ENCODE measurements at places on chromosomes 16 and 17.

DNA sequence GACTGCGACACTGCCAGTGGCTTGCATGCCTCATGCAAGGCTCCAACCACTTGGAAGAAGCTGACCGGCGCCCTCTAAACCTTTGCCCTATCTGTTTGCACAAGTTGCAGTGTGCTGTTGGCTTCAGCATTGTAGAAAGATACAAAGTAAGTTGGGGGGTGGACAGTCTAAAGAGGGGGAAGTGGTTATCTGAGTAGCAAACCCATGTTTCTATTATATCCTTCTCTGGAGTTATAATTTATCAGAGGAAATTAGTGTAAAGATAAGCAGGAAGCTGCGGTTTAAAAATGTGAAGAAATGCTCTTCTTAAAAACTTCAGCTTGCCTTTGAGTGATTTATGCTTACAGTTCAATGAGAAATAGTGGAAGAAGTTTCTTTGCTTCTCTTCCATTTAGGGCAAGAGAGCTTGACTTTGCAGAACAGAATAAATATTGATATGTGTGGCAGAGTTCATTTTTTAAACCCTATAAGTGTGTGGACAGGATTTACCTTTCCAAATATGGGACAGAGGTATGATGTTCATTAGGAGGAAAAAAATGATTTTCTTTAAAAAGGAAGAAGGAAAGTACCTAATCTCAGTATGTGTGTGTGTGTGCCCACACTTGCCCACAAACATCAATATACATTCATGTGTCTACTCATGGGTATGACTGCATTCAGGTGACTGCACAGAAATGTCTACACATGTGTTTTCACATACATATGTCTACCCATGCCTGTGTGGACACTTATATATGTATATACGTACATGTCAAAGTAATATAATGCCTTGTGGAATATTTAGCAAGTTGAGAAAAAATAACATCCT is 8.1 kb downstream of the AMZ2 start:
- no peak for DNase-seq

DNA sequence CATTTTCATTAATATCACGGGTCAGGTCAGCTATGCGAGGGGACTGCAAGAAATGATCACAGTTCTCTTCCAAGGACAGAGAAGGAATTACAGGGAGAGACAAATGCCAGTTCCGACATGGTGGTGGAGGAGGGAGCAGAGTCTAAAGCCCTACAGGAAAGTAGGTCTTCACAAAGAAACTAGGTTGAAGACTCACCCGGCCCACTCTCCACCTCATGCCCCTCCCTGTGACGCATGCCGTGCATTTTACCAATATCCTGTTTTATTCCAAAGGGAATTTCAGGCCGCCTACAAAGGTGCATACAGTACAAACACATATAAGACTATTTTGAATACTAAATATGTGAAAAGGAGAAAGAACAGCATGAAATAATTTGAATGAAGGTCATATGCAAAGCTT is 56.8 kb downstream of the CDH11 start:
- no peak for DNase-seq

GRCh38 chr16:7182510-7183109 is 150.0 kb upstream of the RBFOX1 start:
- no peak for DNase-seq

GRCh38 chr17:79097226-79098055 is 22.8 kb downstream of the ENGASE start:
- DNase-seq = no peak

DNA sequence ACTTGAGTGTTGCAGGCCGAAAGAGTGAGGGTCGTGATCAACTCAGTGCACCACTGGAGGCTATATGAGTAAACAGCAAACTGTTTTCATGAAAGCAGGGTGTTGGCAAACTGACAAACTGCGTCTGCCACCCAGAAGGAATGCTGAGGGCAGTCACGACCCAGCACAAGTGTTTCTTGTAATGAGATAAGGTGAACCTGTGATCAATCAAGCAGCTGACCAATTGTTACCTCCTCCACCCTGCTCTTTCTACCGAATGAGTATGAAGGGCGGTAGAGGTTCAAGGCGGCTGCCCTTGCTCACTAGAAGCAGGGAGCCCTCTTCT is 5.5 kb upstream of the SRL start:
- DNase-seq = no peak

DNA sequence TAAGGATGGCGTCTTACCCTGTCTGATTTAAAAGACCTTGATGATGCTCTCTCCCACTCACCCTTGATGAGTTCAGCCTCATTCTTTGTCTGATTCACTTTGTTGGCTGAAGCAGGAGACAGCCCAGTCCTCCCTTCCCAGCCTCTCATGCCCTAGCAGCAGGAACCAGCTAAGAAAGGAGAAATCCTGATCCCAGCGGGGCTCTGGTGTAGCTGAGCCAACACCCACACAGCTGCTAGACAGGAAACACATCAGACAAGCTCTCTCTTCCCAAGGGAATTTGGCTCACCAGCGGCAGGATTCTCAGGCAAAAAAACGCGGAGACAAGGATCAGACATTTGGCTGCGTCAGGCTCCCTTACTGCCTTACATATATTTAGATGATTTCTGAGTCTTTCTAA is 211.5 kb downstream of the CDH11 start:
- DNase-seq = peak; percentile 57

GRCh38 chr17:6098823-6099180 is 28.6 kb downstream of the WSCD1 start:
- no peak for DNase-seq

GRCh38 chr16:81106826-81107503 is 10.8 kb upstream of the GCSH start:
- DNase-seq = no peak

DNA sequence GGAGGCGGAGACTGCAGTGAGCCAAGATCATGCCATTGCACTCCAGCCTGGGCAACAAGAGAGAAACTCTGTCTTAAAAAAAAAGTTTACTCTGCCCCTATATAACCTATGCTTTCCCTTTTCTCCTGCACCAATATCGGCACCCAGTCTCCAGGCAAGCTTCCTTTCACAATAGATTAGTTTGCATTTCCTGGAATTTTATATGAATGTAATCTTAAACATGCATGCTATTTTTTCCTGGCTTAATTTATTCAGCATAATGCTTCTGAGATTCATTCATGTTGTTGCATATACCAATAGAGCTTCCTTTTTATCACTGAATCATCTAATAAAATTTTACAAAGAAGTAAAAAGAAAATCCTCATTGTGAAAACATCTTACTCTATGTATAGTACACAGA is 59.4 kb downstream of the USP32 start:
- no peak for DNase-seq

GRCh38 chr17:8076502-8077266 is 10.8 kb downstream of the ALOX12B start:
- no peak for DNase-seq

DNA sequence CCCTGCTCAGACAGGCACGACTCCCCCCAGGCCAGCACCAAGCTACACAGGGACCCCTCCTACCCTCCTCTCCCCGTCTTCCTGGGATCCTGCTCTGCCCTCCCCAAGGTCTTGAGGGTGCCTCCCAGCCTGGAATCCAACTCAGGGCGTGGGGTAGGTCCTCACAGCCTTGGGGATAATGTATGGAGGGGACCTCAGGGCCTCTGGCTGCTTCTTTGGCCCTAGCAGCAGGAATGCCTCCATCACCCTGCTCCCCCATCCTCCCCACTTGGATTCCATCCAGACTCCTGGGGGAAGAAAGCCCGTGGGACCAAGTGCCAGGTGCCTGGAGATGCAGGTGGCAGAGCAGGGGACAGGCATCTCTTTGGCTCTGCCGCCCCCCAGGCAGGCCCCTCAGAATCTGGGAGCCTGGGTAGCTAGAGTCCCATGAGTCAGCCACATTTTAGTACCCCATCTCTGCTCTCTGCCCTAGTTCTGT is 10.7 kb upstream of the STAC2 start:
- DNase-seq = no peak

DNA sequence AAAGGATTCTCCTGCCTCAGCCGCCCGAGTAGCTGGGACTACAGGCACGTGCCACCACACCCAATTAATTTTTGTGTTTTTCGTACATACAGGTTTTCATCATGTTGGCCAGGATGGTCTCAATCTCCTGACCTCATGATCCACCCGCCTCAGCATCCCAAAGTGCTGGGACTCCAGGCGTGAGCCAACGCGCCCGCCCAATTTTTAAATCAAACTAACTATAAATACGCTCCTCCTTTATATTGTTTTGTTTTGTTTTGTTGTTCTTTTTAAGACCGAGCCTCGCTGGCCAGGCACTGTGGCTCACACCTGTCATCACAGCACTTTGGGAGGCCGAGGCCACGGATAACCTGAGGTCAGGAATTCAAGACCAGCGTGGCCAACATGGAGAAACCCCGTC is 1.9 kb upstream of the UTP6 start:
- no peak for DNase-seq

GRCh38 chr16:1279945-1280589 is 24.2 kb downstream of the TPSD1 start:
- no peak for DNase-seq

GRCh38 chr16:16850274-16850673 is 471.3 kb downstream of the NPIPA7 start:
- no peak for DNase-seq

DNA sequence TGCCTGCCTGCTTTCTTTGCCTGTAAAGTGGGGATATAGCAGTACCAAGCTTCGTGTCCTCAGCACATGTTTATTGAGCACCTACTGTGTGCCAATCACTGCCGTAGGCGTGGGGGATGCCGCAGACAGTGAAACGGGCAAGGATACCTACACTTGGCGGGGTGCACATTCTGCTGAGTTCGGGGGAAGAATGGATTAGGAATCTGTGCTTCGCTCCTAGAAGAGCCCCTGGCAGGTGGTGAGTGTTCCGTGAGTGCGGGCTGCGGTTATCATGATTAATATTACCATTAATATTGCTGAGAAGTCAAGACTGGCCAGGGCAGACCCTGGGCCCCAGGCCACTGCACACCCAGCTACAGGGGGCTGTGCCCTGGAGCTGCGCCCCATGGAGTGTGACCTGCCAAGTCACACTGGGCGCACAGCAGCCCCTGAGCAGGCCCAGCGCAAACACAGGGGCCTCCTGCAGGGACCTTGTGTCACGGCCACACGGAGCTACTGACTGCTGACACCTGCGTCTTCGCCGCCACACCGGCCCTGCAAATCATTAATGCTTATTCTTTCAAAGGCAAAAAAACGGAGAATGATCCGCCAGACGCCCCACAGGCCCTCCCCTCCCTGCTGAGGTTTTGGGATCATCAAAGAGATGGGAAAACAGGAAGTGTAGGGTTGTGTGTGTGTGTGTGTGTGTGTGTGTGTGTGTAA is 213.4 kb upstream of the GSE1 start:
- DNase-seq = no peak

DNA sequence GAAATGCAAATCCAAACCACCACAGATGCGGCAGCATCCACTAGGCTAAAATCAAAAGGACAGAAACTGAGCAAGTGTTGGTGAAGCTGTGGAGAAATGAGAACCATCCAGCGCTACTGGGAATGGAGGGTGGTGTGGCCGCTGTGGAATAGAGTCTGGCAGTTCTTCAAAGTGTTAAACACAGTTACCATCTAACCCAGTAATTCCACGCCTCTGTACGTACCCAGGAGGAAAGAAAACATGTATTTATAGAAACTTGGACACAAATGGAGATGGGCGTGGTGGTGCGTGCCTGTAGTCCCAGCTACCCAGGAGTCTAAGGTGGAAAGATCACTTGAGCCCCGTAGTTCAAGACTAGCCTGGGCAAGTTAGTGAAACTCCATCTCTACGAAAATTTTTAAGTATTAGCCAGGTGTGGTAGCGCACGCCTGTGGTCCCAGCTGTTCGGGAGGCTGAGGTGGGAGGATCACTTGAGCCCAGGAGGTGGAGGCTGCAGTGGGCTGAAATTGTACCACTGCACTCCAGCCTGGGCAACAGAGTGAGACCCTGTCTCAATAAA is 11.6 kb downstream of the SLC25A10 start:
- DNase-seq = no peak

DNA sequence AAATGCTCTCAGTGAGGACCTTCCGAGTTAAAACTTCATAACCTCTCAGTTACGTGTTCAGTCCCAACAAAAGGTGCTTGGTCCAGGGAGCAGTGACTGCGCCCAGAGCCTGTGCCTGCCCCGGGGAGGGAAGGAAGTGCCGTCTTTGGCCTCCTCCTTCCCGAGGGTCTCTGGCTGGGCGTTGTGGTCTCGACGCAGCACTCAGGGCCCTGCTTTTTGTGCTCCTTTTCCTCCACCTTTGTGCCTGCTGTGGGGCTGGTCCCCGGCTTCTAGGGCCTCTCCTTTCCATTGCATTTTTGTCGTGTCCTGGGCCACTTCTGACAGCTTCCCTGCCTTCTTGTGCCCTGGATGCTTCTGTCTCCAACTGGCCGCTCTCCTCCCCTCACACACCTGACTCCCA is 29.1 kb downstream of the CRAMP1 start:
- no peak for DNase-seq

GRCh38 chr16:68257251-68257905 is 6.9 kb upstream of the SLC7A6 start:
- DNase-seq = no peak

DNA sequence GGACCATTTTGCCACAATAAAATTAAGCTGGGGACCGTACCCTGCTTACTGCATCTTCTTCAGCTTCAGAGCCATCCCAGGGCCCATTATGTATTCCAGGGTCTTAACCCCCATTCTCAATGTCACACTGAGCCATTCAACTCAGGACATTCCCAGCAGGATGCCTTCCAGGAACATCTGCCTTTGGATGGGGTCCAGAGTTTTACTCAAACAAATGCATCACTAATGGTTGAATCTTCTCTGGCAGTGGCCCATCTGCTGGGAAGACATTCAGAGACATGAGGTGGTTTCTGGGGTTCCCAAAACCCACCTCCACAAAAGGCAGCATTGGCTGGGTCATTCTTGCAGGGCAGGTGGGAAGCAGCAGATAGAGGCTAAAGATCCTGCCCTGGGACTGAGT is 3.4 kb upstream of the SEC14L5 start:
- DNase-seq = no peak

GRCh38 chr16:87558682-87559081 is 43.6 kb upstream of the JPH3 start:
- no peak for DNase-seq

GRCh38 chr17:81884520-81884919 is 6.9 kb downstream of the ALYREF start:
- DNase-seq = no peak

DNA sequence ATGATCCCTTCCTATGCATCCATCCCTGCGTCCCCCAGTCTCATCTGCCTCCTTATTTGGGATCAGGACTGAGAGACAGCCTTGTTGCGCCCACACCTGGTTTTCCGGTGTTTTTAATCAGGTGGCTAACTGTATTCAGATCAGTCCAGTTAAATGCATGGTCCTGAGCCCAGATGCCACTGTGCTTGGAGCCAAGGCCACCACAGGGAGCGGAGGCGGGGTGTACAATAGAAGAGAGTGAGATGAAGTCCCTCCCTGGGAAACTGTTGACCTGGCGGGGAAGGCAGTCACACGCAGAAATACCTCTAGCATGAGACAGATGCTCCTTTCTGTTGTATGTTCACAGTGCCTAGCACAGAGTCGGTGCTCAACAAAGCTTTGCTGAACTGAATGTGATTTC is 6.3 kb downstream of the RCVRN start:
- DNase-seq = no peak

Data from HFF-Myc (cell line).